ENCODE measurements at places on chromosomes 16 and 17.
A peak's percentile ranks its signal among the peaks of the same experiment; 100 is the strongest.

GRCh38 chr16:35732046-35732810 lies 2272.8 kb downstream of the TP53TG3F start:
- DNase-seq: no peak

- DNase-seq: no peak
Measured at GRCh38 chr17:75691801-75692626, 24.9 kb downstream of the SAP30BP start.

DNA sequence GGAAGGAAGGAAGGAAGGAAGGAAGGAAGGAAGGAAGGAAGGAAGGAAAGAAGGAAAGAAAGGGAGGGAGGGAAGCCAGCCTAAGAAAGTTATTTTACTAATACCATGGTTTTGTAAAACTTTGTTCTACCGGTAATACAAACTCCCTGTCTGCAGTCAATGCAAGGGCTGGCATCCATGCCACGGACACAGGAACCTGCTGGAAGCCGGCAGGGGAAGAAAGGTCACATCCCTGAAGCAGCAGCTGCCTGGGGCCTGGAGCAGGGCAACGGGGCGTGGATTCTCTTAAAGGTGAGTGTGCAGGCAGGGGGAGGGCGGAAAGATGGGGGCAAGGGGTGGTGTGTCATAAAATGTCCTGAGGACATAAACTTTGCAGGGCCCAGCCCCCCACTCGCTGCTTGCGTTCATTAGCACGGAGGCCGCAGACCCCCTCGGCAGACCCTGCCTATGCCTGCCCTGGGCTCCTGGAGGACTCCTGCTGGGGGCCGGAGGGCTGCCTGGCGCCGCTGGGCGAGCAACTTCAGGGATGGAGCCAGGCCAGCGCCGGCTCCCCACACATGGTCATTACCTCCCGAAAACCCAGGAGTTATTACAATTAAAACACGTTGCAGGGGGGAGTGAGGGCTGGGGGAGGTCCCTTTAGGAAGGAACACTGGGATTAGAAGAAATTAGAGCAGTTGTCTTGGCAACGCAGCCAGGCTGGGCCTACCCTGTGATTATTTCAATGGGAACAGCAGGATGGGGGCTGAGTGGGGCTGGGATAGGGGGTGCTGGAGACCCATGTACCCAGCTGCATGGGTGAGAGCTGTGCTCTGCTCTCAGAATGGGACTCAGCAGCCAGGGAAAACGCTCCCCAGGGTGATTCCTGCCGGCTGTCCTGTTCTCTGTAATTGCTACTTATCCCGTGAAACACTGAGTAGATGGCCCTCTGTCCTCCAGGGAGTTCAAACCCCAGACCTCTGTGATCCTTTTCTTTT lies 257.9 kb downstream of the SOX9 start:
- no peak for DNase-seq

DNA sequence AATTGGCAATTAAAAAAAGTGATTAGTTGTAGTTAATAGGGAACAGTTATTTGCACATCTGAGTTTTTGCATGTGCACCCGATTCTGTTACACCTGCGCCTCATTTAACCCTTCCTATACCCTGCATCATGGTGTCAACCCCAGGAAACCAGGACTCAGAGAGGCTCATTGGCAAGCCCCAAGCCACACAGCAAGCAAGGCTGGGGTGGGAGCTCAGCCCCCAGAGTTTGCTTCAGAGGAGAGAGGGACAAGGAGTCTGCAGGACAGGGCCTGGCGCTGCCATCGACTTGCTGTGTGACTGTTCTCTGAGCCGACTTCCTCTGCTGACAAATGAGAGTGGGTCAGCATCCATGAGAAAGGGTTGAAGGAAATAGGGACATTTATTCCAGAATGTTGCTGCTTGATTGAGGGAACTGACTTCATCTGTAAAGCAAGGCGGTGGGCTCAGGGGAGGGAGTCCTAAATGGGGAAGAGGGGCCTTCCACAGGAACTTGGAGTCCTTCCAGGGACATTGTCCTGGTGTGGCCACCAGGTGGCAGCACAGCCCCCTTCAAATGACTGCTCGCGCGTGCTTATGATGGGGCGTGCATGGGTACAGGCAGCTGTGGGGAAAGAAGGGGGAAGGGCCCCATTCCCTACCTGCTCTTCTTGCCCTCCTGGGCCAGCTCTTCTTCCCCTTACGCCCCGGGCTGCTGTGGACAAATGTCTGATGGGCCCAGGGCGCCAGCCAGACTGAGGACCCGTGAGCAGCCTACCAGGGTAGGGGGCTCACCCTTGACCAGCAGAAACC lies 51.6 kb downstream of the NT5M start:
- peak; percentile 74 for DNase-seq

GRCh38 chr17:45719335-45720071 lies 64.6 kb upstream of the CRHR1 start:
- no peak for DNase-seq

GRCh38 chr16:67514382-67514828 lies 14.2 kb upstream of the RIPOR1 start:
- peak; percentile 91 for DNase-seq
